Fibroblast of skin of right quadriceps (primary cell): ENCODE measurements at places on chromosomes 5 and 9.

GRCh38 chr5:117488976-117489500, 914.4 kb upstream of the SEMA6A start:
- DNase-seq = no peak

GRCh38 chr9:69744688-69745380, 15.0 kb downstream of the PTAR1 start:
- no peak for DNase-seq

DNA sequence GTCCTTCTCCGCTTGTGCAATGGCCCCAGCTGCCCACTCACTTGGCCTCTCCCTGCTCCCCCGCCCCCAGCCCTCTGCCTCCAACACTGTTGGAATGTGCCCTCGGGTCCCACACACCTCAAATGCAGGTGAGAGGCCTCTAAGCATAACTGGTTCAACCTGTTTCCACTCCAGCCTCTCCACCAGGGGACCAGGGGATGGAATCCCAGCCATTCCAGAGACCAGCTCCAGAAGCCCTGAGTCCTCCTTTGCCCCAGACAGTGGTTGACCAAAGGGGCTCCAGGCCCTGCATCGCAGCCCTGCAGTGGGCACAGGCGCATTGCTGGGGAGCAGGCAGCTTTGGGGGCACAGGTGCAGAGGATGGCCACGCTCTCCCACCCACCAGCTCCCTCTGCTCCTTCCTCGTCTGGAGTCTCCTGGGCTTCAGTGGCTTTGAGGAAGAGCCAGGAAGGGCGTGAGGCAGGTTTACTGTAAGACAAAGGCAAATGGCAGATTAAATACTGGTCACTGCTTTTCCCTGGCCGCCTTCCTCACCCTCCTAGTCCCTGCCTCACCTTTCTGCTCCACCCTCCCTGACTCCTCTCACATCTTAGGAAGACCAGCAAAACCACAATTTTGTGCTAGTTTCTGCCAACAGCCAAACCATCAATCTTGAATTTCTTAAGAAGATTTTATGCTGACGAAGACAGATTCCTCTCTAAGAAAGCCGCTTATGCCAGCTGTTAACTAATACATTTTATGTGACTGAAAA, 29.1 kb upstream of the IRX2 start:
- DNase-seq = no peak

GRCh38 chr5:133298447-133298846, 246.6 kb downstream of the HSPA4 start:
- no peak for DNase-seq

- DNase-seq = no peak
These were observed 36.4 kb upstream of the TNFAIP8 start for GRCh38 chr5:119319401-119319800.

GRCh38 chr5:133431326-133431865, 180.9 kb downstream of the FSTL4 start:
- DNase-seq = no peak

DNA sequence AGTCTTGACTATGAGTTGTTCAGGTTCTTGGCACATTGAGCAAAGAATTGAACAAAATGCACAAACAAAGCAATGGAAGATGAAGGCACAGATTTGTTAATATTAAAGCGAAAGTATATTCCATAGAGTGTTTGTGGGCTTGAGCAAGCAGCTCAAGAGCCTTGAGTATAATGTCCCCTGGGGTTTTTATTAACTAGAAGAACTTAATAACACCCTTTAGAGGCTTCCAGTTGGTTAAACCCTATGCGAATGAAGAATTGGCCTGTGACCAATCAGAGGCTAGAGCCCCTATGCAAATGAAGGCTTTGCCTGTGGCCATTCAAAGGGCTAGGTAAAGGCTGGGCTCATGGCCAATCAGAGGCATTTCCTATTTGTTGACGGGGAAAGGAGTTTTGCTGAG, 135.3 kb upstream of the IL12B start:
- DNase-seq = no peak

GRCh38 chr9:121738968-121739367, 87.5 kb downstream of the DAB2IP start:
- DNase-seq = peak; percentile 52

DNA sequence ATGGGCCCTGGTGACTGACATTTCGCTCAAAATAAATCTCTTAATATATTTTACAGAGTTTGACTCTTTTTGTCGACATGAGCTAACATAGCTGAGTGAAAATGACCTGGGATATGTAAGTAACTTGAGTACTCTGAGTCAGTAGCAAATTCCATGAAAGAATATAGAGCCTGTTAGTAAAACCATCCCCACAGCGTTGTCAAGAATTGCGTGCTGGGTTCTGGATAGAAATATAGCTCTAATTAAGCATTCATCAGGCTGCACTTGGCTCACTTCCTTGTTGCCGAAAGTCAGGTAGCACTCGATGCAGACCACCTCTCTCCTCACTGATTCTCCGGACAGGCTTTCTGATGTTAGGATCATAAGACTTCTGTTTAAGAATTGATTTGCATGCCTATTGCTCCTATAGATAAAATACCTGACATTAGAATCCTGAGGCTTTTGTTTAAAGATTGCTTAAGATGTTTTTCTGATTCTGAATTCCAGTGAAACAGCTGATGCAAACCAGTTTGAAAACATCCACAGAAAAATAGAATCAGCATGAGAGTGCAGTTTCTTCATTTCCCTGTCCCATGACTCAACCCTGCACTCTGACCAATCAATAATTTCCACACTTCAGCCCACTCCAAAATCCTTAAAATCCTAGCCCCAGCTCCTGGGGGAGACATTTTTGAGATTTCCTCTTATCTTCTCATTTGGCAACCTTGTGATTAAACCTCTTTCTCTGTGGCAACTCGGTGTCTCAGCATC, 310.6 kb downstream of the DIRAS2 start:
- DNase-seq = peak; percentile 78

- DNase-seq = peak; percentile 86
These were observed 37.4 kb downstream of the PRRX2 start for GRCh38 chr9:129702589-129703520.

DNA sequence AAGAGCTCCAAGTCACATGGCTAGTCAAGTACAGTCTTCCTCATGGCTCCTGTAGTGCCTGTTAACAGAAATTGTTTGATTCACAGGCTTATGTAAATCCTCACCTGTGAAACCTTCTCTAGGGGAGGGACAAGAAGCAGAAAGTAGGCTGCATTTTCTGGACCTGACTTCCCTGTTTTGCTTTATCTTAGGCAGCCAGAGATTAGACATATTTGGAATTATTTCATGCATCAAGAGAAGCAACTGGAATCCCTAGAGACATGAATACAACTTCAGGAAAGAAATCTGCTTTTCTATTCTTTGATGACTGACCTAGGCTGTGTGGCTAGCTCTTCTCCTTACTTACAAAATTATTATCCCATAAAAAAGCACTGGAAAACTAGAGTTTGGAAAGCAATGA, 52.3 kb downstream of the CAST start:
- DNase-seq = peak; percentile 32

GRCh38 chr5:173834071-173834771, 53.9 kb upstream of the CPEB4 start:
- no peak for DNase-seq
